ENCODE measurements at places on chromosomes 11 and 22.

DNA sequence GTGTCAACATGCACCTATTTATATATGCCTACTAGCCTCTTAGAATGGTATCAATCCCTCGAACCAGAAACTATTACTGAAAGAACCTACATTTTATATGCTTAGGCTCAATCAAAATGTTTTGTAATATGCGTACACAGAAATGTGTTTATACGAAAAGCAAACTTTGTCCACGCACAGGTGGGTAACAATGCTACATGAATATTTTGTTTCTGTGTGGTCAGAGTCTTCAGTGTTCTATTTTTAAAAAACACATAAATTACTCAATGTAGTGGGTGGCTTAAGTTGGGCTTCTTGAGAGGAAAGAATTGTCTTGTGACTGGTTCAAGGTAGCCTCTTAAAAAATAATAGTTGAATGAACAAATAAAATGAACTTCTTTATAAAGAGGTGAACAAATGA is 46.1 kb downstream of the SYTL2 start:
- H3K36me3 ChIP-seq = no peaks in the 10 kb centered on the region
- H3K4me1 ChIP-seq = peaks cover 12% of the 10 kb centered on the region
- H3K4me3 ChIP-seq = no peak overlapping the region
- no peaks in the 10 kb centered on the region for H3K27me3 ChIP-seq
- H3K27ac ChIP-seq = no peak overlapping the region

GRCh38 chr11:115349335-115350017 is 154.7 kb downstream of the CADM1 start:
- no peak overlapping the region for H3K4me3 ChIP-seq
- no peak for DNase-seq
- H3K27me3 ChIP-seq = no peaks in the 10 kb centered on the region
- H3K4me1 ChIP-seq = peaks cover 59% of the 10 kb centered on the region

DNA sequence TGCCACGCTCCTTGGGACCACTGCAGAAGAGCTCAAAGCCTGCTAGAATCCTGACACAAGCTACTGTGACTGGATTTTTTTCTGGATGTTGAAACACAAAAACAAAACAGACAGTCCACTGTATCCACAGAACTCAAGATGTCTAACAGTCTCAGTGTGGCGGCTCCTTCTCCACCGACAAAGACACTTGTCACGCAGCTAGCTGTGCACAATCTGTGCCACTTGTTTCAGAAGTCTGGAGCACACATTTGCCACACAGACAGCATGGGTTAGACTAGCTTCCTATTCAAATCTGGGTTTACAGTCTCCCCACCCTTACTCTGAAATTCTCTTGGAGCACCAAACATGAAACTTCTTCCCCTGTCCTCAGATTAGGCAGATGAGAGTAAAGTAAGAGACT is 99.2 kb downstream of the GALNT18 start:
- H3K27me3 ChIP-seq = peaks cover 3% of the 10 kb centered on the region
- DNase-seq = no peak
- H3K4me3 ChIP-seq = no peak overlapping the region

GRCh38 chr22:47568700-47569099 is 806.2 kb downstream of the TBC1D22A start:
- H3K27me3 ChIP-seq = no peaks in the 10 kb centered on the region
- DNase-seq = no peak
- H3K27ac ChIP-seq = no peak overlapping the region
- H3K4me3 ChIP-seq = no peak overlapping the region
- no peaks in the 10 kb centered on the region for H3K36me3 ChIP-seq
- H3K4me1 ChIP-seq = no peaks in the 10 kb centered on the region

- peaks cover 32% of the 10 kb centered on the region for H3K4me1 ChIP-seq
- no peak overlapping the region for H3K27ac ChIP-seq
- H3K4me3 ChIP-seq = no peak overlapping the region
- no peaks in the 10 kb centered on the region for H3K27me3 ChIP-seq
Measured at GRCh38 chr11:19868281-19868821, 155.7 kb downstream of the NAV2 start.

DNA sequence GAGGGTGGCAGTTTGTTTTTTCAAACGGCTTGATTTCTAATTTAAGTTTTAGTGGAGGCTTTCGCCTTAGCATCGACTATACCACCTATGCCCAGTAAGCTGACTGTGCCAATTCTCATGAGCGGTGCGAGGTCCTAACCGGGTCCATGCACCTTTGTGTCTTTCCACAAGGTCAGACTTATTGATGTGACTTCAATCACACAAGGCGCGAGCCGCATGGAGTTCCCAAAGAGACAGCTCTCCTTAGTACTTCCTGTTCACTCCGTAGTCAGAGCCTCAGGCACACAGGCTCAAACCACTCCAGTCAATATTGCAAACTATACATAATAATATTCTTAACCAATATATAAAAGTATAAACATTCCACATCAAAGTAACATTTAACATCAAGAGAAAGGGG is 18.2 kb downstream of the ST14 start:
- H3K4me3 ChIP-seq = no peak overlapping the region
- peaks cover 13% of the 10 kb centered on the region for H3K4me1 ChIP-seq
- H3K36me3 ChIP-seq = peaks cover 11% of the 10 kb centered on the region
- no peak overlapping the region for H3K27ac ChIP-seq
- no peak for DNase-seq

- H3K36me3 ChIP-seq = no peaks in the 10 kb centered on the region
- no peaks in the 10 kb centered on the region for H3K4me1 ChIP-seq
- no peak overlapping the region for H3K4me3 ChIP-seq
Measured at GRCh38 chr22:26162926-26163325, 6.3 kb upstream of the SEZ6L start.

GRCh38 chr22:40345815-40346184 is 500 bp upstream of the ADSL start:
- H3K27ac ChIP-seq = peak overlapping the region; percentile 99
- H3K4me3 ChIP-seq = peak overlapping the region; percentile 98
- H3K4me1 ChIP-seq = peaks cover 13% of the 10 kb centered on the region
- H3K36me3 ChIP-seq = peaks cover 7% of the 10 kb centered on the region
- H3K27me3 ChIP-seq = no peaks in the 10 kb centered on the region
- DNase-seq = peak; percentile 59

- DNase-seq = no peak
- H3K4me3 ChIP-seq = no peak overlapping the region
- peaks cover 75% of the 10 kb centered on the region for H3K27me3 ChIP-seq
Measured at GRCh38 chr22:26921726-26922125, 264.3 kb downstream of the MIAT start.

DNA sequence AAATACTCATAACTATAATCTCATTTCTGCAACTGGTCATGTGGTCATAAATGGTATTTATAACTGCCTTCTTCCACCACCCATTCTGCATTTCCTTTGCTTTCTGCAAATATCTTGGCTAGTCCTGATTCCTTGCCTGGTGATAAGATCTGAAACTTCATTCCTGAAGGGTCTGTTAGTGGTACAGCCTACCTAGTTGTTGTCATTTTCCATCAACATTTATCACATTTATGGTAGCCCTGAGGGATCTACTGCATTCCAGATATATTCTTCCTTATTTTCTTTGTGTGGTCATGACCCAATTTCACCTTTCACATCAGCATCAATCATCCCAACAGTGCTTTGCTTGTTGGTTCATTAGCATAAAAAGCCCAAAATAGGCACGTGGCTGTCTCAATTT is 50.1 kb downstream of the DDX6 start:
- H3K27ac ChIP-seq = peak overlapping the region; percentile 36
- no peak overlapping the region for H3K4me3 ChIP-seq
- peaks cover 4% of the 10 kb centered on the region for H3K36me3 ChIP-seq

DNA sequence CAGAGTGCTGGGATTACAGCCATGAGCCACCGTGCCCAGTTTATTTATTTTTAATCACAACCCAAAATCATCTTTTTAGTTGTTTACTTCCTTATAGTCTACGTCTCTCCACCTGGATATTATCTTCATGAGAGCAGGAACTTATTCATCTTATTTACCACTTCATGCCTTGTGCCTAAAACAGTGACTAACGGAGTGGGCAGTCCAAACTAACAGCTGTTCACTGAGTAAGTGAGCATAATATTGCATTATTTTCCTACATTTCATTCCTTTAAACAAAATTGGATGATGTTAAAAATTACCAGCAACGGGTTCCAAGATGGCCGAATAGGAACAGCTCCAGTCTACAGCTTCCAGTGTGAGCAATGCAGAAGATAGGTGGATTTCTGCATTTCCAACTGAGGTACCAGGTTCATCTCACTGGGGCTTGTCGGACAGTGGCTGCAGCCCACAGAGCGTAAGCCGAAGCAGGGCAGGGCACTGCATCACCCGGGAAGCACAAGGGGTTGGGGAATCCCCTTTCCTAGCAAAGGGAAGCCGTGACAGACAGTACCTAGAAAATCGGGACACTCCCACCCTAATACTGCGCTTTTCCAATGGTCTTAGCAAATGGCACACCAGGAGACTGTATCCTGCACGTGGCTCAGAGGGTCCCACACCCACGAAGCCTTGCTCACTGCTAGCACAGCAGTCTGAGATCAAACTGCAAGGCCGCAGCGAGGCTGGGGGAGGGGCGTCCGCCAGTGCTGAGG is 14.1 kb downstream of the TMEM123 start:
- no peak overlapping the region for H3K4me3 ChIP-seq
- no peaks in the 10 kb centered on the region for H3K27me3 ChIP-seq
- peaks cover 65% of the 10 kb centered on the region for H3K36me3 ChIP-seq
- H3K27ac ChIP-seq = no peak overlapping the region
- DNase-seq = no peak

DNA sequence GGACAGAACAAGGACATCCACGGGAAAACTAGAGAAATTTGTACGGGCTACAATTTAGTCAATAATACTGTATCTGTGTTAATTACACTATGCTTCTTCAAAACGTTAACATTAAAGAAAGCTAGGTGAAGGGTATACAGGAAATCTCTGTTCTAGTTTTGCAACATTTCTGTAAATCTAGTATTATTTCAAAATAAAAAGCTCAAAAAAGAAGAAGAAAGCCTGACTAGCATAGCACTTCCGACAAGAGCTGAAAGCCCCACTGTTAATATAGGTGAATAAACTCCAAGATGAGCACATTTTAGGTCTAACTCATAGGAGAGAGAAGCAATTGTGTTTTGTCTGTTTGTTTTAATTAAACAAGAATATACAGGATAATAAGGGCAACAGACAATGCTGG is 299.7 kb downstream of the TTC28 start:
- no peaks in the 10 kb centered on the region for H3K27me3 ChIP-seq
- no peak overlapping the region for H3K27ac ChIP-seq
- no peak overlapping the region for H3K4me3 ChIP-seq
- H3K4me1 ChIP-seq = peaks cover 26% of the 10 kb centered on the region
- DNase-seq = no peak

DNA sequence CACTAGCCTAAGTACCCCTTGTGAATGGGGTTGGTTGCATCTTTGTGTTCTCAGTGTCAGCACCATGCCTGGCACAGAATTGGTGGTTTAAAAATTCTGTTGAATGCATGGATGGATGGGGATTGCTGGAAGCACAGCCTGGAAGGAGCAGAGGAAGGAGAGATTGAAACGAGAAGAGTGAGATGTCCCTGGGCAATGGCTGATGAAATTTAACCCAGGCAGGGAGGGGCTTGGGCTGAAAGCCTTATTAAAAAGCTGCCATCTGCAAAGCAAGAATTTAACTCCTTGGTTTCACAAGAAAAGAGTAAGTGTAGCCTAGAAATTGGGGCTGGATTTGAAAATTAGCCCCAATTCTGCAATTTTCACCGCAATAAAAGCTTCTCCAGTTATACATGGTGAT is 126.7 kb downstream of the TEAD1 start:
- peak overlapping the region; percentile 17 for H3K4me3 ChIP-seq
- peaks cover 85% of the 10 kb centered on the region for H3K4me1 ChIP-seq
- H3K27ac ChIP-seq = peak overlapping the region; percentile 97

DNA sequence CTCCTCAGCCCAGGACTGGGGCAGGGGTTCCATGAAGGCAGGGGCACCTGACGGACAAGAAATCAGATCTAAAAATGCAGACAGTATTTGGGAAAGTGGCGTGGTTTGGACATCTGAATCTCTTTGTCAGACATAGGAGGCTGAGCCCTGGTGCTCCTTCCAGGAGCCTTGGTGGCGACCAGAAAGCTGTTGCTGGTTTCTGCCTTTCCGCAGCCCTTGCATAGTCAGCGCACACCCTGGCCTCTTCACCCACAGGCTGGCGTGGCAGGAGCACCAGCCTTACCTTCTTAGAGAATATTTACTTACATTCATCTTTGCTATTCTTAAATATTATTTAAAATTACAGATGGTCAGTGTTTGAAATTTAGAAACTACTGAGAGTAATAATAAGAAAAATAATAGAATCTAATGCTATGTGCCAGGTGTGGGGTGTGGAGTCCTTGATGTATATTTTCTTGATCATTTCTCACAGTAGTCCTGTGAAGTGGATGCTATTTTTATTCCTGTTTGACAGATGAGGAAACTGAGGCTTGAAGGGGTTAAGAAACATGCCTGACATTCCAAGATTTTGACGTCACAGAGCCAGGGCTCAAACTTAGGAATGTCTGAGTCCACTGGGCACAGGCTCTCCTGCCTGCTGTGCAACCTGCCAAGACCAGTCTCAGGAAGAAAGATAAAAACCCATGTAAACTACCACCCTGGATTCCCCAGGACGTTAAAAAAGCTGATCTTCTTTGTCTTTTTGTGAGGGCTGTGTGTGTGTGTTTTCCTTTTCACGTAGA is 51.6 kb downstream of the TBC1D22A start:
- H3K27me3 ChIP-seq = no peaks in the 10 kb centered on the region
- peaks cover 31% of the 10 kb centered on the region for H3K36me3 ChIP-seq
- peaks cover 19% of the 10 kb centered on the region for H3K4me1 ChIP-seq
- H3K27ac ChIP-seq = peak overlapping the region; percentile 82
- no peak overlapping the region for H3K4me3 ChIP-seq

DNA sequence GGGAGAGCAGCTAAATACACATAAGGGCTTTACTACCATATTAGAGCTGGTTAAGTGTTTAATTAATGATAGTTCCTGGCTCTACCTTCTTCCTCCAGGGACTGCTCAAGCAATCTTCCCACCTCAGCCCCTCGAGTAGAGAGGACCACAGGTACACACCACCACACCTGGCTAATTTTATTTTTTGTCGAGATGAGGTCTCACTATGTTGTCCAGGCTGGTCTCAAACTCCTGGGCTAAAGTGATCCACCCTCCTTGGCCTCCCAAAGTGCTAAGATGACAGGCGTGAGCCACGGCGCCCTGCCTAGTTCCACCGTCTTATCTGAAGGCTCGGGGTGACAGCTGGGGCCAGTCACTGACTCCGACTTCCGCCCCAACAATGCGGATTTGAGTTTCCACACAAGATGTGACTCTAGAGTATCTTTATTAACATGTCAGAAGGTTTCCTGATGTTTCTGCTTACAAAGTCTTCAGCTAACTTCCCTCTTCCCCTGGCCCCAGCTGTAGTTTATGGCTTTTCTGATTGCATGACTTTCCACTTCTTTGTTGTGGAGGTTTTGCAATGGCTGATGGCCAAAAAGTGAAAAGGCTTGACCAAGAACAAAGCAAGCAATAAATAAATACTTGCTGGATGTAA is 16.8 kb downstream of the TPST2 start:
- peaks cover 30% of the 10 kb centered on the region for H3K4me1 ChIP-seq
- no peak overlapping the region for H3K4me3 ChIP-seq
- no peaks in the 10 kb centered on the region for H3K27me3 ChIP-seq
- H3K27ac ChIP-seq = peak overlapping the region; percentile 92
